Hematopoietic multipotent progenitor cell treated with erythropoietin and hydrocortisone succinate and interleukin-3 and kit ligand, for 4 days (in vitro differentiated cells): ENCODE measurements at places on chromosomes 16 and 17.

GRCh38 chr16:11232852-11233726 is 22.9 kb downstream of the SOCS1 start:
- DNase-seq: peak; percentile 97

- DNase-seq: no peak
Measured at GRCh38 chr17:7592422-7593021, 2.6 kb upstream of the SOX15 start.

GRCh38 chr17:50658616-50659015 is 23.9 kb downstream of the ABCC3 start:
- DNase-seq: no peak

DNA sequence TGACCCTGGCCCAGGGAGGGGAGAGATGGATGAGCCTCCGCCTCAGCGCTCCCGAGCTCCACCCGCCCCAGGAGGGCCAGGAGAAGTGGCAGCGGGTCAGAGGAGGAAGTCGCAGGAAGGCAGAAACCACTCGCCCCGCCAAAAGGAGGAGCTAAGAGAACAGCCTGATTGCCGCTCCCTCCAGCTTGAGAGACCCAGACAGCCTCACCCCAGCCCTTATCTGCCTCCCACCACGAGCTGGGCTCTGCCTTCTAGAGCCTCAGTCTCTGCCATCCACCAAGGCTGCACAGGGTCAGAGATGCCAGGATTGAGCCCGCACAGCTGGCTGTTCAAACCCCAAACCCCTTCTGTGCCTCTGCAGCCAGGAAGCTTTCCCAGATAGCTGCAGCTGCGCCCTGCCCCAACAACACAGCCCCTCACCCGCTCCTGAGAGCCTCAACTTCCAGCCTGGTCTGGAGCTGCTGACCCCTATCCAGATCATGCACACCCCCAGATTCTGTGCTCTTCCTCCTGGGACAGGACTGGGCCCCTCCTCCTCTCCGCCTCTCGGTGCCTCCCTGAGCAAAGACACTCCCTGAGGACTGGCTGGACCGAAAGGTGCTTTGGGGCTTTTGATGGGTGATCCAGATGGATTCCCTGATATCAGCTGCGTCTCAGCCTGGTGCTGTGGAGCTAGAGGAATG is 1.0 kb upstream of the ATP2A3 start:
- DNase-seq: peak; percentile 99

GRCh38 chr17:40436636-40437035 is 6.6 kb upstream of the IGFBP4 start:
- DNase-seq: peak; percentile 54

GRCh38 chr17:71522383-71522782 is 598.4 kb upstream of the SOX9 start:
- no peak for DNase-seq

DNA sequence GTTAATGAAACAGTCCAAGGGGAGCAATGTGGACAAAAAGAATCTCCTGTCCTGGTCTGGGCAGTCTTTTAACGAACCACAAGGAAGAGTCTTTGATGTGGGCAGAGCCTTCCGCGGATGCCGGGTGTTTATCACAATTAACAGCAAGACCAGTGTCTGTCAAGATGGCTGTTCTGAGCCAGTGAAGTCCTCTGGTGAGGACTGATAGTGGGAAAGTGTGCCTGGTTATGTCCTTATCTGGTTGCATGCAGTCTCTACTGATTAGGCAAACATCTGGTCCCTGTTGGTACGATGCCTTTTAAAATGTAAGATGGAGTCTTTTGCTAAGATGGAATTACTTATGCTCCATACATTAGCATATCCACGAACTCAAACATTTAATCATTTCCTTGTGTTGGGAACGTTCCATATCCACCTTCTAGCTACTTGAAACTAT is 88.5 kb downstream of the ZNF18 start:
- peak; percentile 95 for DNase-seq

DNA sequence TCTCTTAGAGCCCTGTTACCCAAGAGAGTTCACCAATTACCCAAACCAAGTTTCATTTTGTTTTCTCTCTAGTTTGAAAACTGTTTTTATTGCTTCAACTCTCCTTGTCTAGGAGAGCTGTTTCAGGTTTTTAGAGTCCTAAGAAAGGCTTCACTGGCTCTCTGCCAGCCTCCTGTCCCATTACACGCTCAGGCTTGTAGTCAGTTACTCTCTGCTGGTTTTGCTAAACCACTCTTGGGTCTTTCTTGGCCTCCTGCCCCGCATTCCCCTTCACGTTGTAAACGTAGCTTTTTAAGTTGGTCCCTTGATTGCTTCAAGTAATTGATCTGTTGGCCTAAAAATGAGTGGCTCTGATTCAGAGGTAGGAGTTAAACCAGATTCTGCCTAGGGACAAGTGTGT is 529.1 kb downstream of the MAF start:
- DNase-seq: peak; percentile 31

DNA sequence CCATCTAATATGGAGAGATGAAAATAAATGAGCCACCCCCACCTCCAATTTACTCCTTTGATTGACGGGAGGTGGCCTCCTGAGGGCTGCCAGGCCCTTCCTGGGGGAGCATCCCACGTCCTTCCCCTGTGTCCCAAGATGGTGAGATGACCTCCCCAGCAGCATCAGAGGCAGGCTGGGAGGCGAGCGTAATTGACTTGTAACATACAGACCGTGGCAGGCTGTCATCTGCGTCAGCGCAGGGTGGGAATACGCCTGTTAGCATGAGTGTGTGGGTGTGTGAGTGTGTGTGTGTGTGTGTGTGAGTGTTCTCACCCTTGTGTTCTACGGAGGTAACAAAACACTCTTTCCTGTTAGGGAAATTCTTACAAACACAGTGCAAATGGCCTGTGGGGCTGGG is 156.9 kb upstream of the CIBAR2 start:
- no peak for DNase-seq

DNA sequence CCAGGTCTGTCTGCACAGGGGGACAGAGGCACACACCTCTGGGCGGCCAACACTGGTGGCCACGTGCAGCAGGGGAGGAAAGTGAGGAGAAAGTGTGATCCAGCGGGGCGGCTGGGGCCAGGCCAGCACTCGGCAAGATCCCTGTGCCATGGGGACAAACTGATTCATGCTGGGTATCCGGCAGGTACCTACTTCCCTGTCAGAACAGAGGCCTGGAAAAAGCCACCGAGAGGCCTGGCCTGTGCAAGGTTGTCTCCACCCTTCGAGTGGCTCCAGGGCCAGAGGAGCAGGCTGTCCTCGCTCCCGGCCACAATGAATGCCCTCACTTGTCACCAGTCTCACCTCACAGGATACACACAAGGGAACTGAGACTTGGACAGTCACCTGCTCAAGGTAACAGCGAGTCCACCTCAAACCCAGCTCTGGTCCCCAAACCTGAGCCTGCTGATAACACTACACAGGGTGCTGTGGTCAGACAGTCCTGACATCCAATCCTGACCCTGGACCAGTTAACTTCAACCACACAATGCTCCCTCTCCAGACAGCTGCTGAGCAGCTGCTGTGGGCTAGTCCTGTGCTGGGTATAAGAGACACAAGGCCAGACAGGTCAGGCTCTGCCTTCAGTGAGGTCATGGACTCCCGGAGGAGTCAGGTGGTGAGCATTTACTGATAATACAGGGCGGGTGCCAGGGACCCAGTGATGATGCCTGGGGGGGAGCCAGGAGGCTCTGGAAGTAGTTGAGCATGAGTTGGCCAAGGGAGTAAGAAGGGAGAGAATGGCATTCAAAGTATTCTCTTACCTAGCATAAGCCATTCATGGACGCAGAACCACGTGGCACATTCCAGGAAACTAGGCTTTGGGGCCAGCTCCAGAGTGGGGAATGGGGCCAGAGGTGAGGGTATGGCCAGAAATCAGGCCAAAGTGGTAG is 53.0 kb downstream of the VAC14 start:
- DNase-seq: peak; percentile 25

DNA sequence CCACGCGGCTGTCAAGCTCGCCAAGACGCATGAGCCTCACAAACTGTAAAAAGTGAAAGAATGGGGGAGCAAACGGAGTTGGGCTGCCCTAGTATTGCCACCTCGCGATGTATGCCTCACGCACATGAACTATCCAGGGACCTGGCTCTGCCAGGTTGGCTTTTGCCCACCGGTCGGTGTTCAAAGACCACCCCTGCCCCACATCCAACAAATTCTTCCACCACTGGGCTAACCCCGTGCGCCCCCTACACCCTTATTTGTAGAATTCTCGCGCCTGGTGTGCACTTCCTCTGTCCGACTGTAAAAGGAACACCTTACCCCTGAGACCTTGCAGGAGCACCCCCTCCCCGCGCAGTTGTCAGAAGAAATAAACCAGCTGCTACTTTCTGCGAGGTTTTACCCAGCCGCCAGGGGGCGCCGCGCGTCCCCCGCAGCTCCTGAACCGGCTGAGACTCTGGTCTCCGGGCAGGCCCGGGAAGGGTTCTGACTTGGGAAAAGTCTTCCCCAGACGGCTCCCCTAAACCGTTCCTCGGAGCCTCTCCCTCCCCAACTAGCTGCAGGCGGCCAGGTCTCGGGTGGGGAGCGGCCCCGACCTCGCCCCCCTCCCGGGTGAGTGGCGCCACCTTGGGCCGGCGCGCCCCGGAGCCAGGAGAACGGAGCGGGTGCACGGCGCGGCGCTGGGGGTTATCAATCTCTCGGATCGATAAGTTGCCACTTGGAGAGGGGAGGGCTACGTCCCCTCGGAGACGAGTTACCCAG is 1.7 kb upstream of the ZNF423 start:
- peak; percentile 79 for DNase-seq

DNA sequence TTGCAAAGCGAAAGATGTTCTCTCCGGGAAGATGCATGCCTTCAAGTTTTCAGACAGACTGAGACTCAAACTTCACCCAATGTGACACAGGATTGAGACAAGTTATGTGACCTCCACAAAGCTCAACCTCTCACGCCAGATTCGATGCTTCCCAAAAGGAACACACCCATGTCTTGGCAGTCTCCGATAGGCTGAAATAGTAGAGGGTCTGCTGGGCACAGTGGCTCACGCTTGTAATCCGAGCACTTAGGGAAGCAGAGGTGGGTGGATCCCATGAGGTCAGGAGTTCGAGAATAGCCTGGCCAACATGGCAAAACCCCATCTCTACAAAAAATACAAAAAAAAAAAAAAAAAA is 22.1 kb downstream of the ZFHX3 start:
- DNase-seq: no peak

GRCh38 chr17:57444682-57445450 is 188.5 kb downstream of the MSI2 start:
- peak; percentile 80 for DNase-seq

DNA sequence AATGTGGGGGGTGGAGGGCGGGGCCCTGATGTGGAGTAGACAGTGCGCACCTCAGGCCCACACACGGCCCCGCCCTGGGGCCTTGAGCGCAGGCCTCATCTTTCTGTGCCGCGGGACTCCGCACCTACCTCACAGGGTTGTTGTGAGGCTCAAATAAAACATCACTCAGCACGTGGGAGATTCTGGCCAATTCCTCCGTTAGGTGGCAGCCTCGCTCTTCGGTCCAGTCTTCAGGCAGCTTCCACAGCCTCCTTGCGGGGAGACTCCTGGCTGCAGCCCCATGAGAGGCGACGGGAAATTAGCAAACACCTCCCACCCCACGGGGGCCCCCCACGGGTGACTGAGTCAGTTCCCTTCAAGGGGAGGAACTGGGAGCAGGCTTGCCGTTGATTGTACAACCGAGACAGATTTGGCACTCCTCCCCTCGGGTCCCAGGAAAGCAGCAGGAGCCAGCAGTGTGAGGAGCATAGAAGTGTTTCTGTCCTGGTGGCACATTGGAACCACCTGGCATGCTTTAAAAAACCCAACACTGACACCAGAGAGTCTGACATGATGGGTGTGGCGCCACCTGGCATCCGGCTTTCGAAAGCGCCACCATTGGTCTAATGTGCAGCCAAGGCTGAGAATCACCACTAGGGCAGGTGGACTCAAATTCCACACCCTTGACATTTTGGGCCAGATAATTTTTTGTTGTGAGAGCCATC is 7.6 kb downstream of the MRM1 start:
- peak; percentile 70 for DNase-seq

DNA sequence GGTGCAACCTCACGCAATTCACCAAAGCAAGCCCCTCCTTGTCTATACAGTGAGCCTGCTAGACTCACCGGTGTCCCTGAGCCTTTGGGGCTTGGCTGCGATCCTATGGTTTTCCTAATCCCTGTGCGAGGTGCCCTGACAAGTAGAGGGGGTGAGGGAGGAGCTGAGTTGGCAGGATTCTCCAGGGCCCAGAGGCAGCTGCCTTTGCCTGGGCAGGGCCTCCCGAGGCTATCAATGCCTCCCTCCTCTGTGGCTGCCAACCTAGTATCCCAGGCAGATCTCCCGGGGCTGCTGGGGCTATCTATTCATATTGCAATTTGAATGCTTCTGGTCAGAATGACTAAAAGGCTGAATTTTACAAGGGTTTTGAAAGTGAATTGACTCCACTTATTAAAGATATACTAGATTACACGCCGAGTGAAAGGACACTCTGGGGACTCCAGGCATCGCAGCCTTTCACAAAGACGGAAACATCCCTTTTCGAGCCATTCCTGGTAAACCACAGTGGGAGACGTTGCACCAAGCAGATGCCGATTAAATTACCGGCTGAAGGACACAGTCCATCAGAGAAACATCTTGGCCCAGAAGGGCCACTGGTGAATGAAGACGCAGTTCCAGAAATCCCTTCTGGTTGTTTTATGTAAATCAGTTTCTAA is 11.3 kb upstream of the PITPNM3 start:
- DNase-seq: no peak

DNA sequence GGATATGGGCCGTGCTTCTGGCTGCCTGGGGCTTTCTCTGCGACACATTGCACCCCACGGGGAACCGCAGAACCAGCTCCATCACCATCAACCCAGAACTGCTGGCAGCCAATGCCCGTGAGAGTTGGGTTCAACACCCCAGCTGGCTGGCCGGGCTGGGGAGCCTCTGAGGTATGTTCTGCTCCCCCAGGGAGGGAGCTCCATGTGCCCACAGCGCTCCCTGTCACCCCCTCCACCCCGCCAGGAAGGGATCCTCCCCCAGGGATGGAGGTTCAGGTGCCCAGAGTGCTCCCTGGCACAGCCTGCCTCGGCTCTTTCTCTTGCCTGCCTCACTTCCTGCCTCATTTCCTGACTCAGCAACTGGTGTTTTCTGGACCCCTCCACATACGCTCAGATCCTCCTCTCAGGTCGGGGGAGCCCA is 24.2 kb upstream of the MPRIP start:
- DNase-seq: no peak

DNA sequence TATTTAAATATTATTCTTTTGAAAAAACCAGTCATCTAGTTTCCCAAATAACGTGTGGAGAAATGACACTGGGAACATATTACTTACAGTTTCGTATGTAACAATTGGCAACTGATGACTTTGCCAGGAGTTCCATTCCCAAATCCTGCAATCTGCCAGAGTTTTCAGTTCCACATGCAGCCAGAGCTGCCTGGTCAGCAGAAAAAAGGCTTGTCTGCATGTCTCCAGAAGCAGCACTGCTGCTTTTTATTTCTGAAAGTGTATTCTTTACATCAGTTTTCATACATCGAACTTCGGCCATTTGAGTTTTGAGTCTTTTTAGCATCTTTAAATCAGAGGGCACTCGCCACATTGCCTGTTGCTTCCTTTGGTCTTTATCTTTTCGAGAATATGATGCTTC is 78.4 kb downstream of the TRIM37 start:
- no peak for DNase-seq
